ENCODE measurements at places on chromosomes 5 and 9.

DNA sequence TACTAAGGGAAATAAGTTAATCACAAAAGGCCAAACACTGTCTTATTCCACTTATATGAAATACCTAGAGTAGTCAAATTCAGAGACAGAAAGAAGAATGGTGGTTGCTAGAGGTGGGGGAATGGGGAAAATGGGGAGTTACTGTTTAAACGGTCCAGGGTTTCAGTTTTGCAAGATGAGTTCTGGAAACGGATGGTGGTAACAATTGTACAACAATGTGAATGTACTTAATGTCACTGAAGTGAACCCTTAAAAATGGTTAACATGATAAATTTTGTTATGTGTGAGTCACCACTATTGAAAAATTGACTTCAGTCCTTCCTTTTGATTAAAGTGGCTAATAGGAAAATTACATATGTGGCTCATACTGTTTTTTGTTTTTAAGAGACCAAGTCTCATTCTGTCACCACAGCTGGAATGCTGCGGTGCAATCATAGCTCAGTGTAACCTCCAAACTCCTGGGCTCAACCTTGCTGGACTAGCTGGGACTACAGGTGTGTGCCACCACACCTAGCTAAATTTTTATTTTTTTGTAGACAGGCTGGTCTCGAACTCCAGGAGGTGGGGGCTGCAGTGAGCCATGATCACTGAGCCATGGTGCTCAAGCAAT, 8.7 kb downstream of the UBQLN1 start:
- DNase-seq, result no peak

GRCh38 chr9:81787747-81788632, 98.6 kb upstream of the TLE1 start:
- DNase-seq, result peak; percentile 28

GRCh38 chr5:110324876-110325275, 401.6 kb downstream of the TMEM232 start:
- DNase-seq, result no peak

GRCh38 chr5:134457801-134458200, 46.1 kb upstream of the CDKN2AIPNL start:
- no peak for DNase-seq

GRCh38 chr9:113341712-113342410, 1.8 kb upstream of the WDR31 start:
- no peak for DNase-seq

GRCh38 chr5:122398016-122398415, 86.0 kb downstream of the SNCAIP start:
- DNase-seq, result no peak

DNA sequence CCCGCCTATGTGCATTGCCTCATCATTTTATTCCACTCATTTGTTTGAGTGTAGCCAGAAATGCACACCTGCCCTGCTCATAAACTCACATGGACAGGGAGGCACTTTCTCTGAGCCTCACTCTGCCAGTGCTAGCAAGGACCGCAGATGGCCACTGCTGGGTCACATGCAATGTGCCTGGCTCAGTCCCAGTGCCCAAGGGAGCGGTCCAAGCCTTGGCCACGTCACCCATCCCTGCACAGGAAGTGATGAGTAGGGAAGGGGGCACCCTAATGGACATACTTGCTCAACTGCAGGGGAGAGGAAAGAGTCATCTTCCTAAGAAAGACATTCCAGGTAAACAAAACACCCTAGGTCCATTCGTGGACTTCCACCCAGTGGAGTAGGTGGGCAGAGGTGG, 630.9 kb downstream of the IRX1 start:
- DNase-seq, result no peak

DNA sequence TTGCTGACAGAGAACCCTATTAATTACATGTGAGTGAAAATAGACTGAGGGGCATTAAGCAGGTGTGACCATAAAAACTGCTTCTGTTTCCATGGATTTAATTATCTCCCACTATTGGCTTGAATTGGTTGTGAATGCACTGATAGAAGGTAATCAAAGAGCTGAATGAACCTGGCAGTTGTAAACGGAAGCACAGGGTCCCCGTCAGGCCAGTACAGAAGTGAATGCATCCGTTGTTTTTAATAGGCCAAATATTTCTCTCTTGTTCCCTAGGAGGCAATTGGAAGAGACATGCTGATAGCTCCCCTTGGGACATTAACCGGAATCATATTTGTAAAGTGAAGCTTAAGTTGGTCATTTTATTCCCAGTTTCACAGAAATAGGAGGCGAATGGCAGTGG, 147.0 kb downstream of the CAVIN4 start:
- DNase-seq, result no peak

DNA sequence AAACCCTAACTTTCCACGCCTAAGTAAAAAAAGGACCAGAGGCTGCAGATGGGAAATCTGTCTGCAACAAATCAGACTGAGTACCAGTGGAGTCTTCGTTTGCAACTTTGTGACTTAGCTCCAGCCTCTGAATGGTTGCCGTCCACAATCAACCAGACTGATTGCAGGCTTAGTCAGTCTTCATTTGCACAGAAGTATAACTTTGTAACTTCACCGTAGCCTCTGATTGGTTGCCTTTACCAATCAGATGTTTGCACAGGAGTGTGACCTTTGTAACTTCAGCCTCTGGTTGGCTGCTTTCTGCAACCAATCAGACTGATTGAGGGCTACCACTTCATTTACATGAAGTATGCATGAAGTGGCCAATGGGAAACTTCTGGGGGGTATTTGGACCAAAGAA, 53.7 kb downstream of the TGFBR1 start:
- no peak for DNase-seq

GRCh38 chr9:73916016-73916673, 581.0 kb upstream of the RORB start:
- no peak for DNase-seq

DNA sequence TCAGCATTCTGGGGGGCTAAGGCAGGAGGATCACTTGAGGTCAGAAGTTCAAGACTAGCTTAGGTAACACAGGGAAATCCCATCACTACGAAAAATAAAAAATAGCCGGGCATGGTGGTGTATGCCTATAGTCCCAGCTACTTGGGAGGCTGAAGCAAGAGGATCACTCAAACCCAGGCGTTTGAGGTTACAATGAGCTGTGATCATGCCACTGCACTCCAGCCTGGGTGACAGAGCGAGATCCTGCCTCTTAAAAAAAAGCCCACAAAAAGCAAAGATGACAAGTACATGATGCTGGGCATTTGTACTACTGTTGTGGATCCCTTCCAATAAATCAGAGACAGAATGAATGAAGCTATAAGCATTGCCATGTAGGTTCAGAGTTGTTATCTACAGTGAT, 320.1 kb upstream of the PANK3 start:
- no peak for DNase-seq

DNA sequence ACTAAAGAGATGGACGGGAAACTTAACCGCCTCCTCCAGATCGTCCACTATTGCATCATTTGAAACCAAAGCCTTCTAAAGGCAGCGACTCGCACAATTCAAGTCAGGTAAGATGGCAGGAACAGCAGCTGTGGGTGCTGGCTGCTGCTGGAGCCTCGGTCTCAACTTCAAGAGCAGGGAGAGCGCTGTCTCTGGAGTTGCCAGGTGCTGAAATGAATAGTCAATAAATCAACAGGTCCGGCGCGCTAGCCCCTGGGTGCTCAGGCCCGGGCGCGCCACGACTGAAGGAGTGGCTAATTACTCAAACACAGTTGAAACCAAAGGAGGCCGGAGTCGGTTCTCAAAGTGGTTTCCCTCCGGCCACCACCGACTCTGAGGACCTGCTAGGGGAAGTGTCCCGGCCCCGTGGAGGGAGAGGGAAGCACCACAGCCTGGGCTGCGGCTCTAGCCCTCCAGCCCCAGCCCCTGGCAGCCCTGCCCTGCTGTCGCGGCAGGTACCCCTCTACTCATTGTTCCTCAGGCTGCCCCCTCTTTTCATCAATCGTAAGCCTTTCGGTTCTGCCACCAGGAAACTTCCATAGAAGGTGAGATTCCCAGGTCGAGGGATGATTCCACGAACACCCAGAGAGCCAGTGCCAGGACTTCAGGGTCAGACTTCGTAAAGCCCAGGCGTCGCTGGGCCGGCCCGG, 804 bp downstream of the TTC39B start:
- DNase-seq, result peak; percentile 41

DNA sequence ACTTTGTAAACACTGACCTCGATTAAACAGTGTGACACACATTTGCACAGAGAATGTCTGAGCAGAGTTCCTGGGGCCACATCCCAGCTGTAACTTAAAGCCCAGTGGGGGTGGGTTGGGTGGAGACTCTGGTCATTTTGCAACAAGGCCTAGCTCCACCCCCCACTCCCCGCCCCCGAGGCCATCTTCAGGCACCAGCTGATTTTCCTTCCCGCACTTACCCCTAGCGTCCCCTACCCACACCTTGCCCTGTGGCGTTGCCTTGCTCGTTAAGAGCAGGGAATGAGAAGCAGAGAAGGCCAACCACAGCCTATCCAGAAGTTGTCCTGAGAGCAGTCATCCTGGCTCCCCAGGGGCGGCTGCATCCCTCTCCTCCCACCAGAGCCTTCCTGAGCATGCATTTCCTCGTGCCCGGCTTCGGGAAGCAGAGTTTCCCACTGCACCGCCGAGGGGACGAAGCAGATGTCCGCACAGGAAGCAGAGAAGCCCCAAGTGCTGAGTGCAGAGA, 101.7 kb upstream of the SARDH start:
- no peak for DNase-seq

GRCh38 chr5:144368556-144368955, 197.9 kb downstream of the KCTD16 start:
- DNase-seq, result no peak

DNA sequence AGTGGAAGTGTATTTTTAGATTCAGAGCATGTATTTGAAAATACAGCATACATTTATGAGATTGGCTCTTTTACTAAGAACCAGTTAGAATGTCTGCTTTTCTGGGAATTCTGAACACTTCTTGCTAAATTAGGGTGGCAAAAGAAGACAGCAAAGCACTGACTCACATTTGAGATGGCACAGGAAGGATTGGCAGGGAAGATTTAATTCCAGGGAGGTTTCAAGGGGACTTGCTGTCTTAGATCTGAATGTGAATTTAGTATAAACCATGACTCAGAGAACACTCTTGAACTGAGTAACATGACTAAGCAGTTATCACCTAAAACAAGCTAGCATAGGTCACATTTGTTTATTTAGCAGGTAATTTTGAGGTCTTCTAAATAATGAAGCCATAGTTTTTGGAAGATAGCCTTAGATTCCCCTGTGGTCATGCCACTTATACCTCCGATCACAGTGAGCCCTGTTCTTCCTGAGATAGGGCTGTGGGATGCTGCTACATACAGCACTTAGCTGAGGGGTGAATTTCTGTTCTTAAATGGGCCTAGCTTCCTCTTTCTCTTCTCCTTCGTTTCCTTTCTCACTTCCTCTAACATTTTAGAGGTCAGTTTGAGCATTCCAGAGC, 173.8 kb downstream of the PCSK1 start:
- no peak for DNase-seq

GRCh38 chr9:96164268-96164683, 137.7 kb downstream of the HSD17B3 start:
- no peak for DNase-seq

- no peak for DNase-seq
Observed at GRCh38 chr9:101307524-101308213, 77.1 kb downstream of the BAAT start.

DNA sequence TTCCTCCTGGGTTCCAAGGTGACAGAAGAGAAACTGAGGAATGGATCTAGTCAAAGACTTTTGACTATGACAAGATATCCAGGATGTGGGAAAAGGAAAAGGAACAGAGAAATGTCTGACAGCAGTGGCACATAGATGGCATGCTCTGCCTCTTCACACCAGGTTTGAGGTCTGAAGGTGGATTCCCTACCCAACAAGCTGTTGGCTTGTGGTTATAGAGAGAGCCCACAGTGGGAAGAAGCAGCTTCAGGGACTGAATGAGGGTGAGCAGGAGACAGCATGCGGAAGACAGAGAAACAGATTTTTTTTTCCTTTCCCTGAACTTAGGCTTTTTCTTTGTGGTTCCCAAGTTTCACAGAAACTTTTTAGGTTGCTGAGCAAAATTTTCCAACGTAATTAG, 20.6 kb downstream of the IFNW1 start:
- DNase-seq, result no peak

Measured in omental fat pad (tissue), 4 donors.